Activated CD8-positive, alpha-beta memory T cell treated with anti-CD3 and anti-CD28 coated beads, Interleukin-2, amount 50 U/mL, for 4 hours (primary cell): ENCODE measurements at places on chromosomes 4 and X.
A peak's percentile ranks its signal among the peaks of the same experiment; 100 is the strongest.

GRCh38 chrX:132712350-132712749 is 223.5 kb upstream of the MBNL3 start:
- DNase-seq = no peak

DNA sequence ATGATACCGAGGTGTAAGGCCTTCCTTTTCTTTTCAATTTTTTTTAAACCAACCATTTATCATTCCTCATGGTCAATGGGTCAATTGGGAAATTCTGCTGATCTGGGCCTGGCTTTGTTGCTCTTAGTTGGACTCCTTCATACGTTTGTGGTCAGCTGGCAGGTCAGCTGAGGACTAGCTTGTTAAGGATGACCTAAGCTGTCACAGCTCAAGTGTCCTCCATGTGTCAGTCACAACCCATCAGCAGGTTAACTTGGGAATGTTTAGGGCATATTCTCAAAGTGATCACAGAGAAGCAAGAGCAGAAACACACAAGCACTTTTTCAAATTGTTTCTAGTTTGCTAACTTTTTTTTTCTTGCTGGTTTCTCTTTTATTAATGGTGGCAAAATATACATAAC is 117.4 kb upstream of the MAB21L2 start:
- no peak for DNase-seq

GRCh38 chr4:177380730-177381287 is 61.4 kb downstream of the AGA start:
- no peak for DNase-seq

DNA sequence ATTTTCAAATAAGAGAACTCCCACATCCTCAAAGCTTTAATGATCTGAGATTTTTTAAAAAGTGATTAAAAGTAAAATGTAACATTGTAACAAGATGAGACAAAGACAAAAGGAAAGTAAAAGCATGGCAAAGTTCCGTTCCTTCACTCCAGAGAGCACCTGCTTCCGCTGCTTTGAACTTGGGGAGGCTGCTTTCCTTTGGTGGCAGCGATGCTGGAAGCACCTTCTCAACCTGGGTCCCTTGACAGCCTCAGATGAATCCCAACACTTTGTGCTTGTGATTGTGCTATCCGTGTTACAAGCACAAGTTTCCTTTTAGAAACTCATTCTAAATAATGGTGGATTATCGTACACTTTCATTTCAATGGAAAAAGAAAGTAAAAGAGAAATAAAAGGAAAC is 59.7 kb downstream of the HADH start:
- DNase-seq = no peak

GRCh38 chrX:35919536-35920309 is at the start of gene CFAP47:
Gene CFAP47, plus strand, starts transcription at chrX:35919734. Its CDS starts 66 bp downstream, at chrX:35919800.
- no peak for DNase-seq

DNA sequence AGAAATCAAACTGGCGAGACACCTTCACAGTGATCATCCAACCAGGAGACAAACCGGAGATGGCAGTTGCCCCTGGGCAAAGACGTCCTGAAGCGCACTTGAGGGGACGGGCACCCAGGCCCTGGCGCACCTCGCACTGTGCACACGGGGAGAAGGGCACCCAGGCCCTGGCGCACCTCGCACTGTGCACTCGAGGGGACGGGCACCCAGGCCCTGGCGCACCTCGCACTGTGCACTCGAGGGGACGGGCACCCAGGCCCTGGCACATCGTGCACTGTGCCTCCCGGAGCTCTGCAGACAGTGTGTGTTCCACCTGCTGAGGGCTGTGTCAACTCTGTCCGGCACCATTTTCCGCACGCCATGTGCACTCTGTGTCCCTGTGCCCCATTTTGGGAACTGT is 34.6 kb upstream of the CPLX1 start:
- DNase-seq = no peak

- no peak for DNase-seq
Observed at GRCh38 chr4:110122201-110122600, 76.2 kb downstream of the ELOVL6 start.

GRCh38 chr4:36551697-36552214 is 270.3 kb downstream of the DTHD1 start:
- DNase-seq = no peak

GRCh38 chrX:41870719-41871151 is 52.6 kb downstream of the CASK start:
- DNase-seq = no peak

DNA sequence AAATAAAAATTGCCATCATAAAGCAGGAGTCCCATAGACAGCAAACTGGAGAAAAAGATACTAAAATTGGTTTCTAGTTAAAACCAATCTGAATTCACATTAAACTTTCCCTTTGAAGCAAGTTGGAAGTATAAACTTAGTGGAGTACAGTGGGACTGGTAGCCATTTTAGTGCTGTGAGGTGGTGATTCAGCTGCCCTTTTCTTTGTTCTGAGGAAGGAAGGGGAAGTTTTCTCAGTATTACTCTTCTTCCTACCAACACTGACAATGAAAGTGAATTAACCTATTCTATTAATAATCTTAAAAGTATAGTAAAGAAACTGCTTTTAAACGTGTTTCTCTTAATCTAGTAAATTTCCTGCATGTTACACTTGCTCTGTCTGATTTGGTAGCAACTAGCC is 36.7 kb downstream of the SLC9A6 start:
- no peak for DNase-seq

DNA sequence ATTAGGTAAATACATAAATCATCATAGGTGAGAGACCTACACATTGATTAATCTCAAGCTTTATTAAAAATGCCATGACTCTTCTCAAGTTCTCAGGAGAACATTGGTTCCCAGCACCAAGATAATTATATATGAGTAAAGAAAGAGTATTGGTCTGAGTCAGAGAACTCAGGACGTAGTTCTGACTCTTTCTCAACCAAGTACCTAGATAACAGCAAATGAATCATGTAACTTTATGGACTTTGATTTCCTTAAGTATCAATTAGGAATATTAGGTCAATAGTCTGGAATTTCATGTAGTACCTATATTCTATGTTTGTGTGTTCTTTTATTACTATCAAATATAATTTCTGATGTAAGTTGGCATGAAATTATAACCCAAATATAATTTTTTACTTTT is 409.9 kb downstream of the GABRG1 start:
- DNase-seq = no peak

- no peak for DNase-seq
Observed at GRCh38 chr4:68283714-68284113, 38.2 kb upstream of the TMPRSS11B start.

DNA sequence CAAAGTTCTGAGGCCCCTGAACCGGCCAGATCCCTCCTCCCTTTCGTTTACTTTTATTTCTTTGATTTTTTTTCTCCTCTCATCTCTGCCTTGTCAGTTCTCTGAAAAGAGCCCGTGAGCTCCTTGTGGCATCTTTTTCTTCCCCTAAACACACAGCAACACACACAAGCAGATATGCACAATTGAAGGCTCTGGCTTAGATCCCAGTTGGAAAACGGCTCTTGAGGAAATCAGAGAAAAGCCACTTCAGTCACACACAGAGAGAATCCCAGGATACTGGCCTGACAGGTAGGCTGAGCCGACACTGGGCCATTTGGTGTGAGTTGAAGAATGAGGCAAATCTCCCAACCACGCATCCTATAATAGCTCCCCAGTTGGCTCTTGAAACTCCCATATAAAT is 12.9 kb downstream of the DIPK2B start:
- DNase-seq = no peak

- DNase-seq = no peak
Observed at GRCh38 chr4:148396986-148397673, 45.1 kb downstream of the NR3C2 start.

- no peak for DNase-seq
Observed at GRCh38 chr4:90215286-90215685, 88.1 kb downstream of the CCSER1 start.

DNA sequence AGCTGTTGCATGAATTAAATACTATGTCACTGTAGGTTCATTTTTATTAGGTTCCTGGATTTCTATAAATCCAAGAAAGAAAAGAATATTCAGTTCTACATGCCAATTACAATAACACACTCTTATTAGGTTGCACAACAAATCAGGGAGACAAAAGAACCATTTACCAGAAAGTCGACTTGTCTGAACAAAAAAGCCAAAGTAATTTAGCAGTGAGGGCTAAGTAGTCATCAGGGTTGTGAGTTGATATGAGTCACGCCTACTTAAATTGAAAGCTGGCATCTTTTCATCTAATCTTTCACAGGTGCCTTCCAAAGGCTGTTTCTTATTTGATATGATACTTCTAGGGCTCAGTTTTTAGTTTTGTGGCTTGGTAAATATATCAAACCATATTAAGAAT is 25.4 kb upstream of the GNRHR start:
- no peak for DNase-seq

DNA sequence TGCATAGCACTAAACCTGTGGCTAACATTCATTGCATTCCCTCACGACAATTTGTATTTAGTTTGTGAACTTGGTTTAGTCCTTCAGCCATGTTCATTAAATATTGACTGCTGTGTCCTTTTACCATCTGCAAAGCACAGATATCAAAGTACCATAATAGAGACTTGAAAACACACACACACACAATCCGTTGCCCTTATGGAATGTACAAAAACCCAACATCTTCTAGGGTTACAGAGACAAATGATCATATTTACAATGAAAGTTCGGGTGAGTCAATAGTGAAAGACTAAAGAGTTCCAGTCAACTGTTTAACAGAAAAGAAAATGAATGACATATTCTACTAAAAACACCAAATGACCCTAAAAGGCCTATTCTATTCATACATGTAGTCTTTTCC is 50.8 kb upstream of the TXK start:
- DNase-seq = no peak

DNA sequence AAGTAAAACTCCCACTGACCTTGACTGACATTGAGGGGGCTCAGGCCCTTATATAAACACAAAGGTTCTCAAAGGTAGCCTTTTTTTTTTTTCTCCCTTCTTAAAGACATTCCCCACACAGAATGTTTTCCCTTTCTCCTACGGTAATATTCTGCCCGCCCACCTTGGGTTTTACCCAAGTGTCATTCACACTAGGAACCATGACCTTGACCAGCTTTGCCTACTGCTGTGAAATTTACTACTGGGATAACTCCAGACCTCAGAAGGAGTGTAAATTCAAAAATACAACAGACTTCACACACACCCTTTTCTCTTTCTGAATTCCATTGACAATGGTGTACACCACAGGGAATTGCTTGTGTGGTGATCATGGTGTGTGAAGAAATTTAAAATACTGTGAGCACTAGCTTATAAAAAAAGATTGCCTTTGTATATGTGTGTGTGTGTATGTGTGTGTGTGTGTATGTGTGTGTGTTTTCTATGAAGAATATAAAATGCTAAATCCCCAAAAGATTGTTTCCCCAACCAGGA is 589.5 kb upstream of the FTHL17 start:
- DNase-seq = no peak

- DNase-seq = no peak
Observed at GRCh38 chr4:25370242-25370641, 6.8 kb upstream of the ANAPC4 start.

DNA sequence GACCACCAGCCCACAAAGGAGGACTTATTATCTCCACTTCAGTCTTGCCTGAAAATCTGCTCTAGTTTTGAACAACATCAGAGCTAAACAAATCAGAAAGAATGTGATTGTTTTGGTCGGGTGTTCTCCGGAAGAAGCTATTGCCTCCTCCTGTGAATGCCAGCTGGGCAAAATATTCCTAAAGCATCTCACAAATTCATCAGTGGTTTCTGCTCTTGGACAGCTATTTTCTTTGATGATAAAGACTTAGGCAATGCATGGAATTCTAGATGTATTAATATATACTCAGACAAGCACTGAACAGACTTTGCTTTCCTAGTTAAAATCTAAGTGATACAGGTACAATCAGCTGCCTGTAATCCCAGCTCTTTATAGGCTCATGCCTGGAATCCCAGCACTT is 71.8 kb downstream of the ASMT start:
- no peak for DNase-seq

DNA sequence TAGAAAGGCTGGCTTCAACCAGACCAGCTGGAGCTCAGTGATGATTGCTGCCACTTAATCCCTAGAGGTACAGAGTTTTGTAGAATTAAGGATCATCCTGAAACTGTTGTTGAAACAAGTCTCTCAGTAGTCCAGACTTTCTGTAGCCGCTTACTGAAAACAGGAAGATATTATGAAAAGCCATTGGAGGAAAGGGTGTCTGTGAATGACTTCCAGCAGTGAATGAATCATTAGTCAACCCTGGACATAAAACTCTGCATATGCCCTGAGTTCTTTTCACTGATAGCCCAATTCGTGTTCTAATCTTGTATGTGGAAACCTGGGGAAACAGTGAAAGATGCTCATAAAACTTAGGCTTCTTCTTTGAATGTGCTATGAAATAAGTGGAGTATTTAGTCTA is 14.8 kb downstream of the HOPX start:
- no peak for DNase-seq

DNA sequence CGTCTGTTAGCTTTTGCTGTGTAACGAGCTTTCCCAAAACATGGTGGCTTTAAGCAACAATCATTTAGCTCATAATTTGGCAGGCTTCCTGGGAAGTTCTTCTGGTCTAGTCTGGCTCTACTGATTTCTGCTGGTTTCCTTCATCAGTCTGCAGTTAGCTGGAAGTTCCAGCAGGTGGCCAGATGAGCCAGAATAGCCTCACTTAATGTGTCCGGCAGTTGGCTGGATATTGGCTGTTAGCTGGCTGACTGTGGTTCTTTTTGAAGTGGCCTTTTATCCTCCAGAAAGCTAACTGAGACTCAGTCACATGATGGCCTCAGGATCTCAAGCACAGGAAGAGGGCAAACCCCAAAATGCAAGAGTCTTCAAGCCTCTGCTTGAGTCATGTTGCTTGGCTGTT is 34.9 kb downstream of the FTHL17 start:
- DNase-seq = no peak

- DNase-seq = no peak
Observed at GRCh38 chr4:94882756-94883155, 125.0 kb downstream of the BMPR1B start.

DNA sequence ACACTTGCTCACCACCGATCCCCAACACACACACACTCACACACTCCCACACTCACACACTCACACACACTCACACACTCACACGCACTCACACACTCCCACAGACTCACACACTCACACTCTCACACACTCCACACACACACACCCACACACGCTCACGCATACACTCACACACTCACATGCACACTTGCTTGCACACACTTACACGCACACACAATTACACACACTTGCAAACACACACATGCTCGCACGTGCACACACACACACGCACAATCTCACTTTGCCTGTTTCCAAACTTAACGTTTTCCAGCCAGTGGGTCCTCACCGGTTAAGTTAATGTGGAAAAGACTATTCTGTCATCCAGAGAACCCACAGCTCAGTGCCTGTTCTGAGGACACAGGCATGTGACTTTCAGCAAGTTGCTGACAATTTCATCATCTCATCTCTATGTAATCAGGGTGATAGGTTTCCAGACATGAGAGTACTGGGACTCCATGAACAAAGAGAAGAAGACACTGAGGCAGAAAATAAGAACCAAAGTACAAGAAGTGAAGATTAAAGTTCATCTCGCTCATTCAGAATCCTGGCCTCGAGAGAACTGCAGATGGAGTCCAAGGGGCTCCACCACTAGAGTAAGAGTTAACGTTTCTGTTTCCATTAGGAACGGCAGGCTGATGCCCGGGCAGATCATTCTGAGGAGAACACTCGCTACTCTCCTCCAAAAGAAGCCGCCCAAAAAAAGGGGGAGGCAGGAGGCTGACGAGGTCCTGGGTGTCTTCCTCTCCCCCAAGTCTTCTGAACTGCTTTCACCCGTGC is 153.2 kb upstream of the FRG1 start:
- no peak for DNase-seq

- DNase-seq = peak; percentile 28
Observed at GRCh38 chrX:136754651-136755050, 26.1 kb downstream of the ARHGEF6 start.
